ENCODE measurements at places on chromosomes 1 and 21.

DNA sequence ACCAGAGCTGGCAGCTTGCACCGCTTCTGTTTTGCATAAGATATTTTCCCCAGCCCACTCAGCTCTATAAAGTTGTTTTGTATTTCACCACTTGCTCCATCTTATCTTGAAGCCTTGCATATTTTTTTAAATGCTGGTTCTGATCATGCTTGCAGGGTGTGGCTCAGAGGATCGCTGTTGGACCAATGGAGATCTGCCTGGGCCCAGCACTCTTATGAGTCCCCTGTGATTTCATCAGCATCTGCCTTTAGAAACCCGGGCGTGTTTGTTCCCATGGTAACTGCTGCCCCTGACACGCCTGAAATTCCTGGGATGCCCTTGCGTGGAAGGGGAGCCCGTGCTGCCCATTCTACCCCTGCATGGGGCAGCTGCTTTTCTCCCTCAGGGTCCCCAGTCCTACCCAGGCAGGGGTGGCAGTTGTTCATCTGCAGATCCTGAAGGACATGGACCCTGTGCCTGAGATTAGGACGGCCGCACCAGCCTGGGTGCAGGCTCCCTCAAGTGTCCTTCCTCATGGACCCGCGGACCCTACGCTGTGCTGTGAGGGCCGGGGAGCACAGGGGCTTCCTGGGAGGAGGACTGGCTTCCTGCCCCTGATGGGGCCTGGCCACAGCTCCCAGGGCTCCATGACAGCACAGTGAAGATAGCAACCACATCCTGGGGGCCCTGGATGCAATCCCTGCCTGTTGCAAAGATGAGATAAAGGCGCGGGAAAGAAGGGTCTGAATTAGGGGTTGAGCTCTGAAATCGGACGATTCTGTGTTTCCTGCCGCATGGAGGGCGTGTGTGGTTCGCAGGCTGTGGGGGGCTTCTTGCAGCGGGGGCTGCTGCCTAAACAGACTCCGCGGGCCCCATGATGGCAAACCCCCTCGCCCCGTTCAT is 226.5 kb downstream of the SDCCAG8 start:
- no peak for DNase-seq

DNA sequence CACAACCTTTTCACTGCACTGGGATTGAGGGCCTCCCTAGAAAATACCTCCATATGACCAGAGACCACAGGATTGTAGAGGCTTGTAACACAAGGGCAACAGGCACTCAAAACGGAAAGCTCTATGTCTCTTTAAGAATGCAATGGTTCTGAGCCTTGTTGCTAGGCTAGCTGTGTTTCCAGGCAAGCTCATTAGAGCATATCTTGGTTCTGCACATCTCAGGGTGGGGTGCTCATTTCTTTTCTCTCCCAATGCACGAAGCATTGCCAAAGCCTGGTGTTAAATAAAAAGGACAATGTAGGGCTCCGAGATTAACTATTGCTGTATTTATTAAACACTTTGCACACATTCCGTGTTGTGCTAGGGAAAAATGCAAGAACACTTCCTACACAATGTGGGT is 315.9 kb downstream of the PRDM2 start:
- DNase-seq = no peak

- DNase-seq = no peak
These were observed 7.3 kb upstream of the FUCA1 start for GRCh38 chr1:23875382-23875781.

- no peak for DNase-seq
These were observed 90.1 kb downstream of the TNFSF18 start for GRCh38 chr1:172960454-172961208.

- no peak for DNase-seq
These were observed 37.8 kb upstream of the S1PR1 start for GRCh38 chr1:101198842-101199636.

GRCh38 chr1:201468844-201469644 is at the start of gene PHLDA3:
TSS of gene PHLDA3 (minus strand) at chr1:201469188. CDS start at chr1:201468786, 402 bp downstream.
- no peak for DNase-seq

- DNase-seq = no peak
These were observed 5.0 kb downstream of the ADARB1 start for GRCh38 chr21:45079351-45079750.

- DNase-seq = no peak
These were observed 564 bp downstream of the CTPS1 start for GRCh38 chr1:40980068-40980452.

DNA sequence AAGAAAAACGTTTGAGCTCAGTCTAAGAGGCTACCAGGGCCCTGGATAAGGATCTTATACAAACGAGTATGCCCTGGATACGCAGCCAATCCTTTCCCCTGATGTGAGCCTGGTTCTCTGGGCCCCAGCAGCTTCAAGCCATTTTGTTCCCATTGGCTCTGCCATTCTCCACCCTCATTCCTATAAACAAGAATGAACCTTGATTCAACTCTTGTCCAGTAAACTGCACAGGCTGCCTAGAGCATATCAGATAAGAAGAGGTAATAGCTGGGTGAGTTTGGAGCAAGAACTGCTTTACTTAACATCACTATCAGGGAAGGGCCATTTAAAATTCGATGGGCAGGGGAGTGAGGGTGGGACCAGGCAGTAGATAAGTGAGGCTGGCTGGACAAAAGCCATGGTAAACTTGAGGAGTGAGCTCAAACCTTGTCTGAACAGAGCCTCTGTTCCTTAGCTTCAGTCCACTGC is 11.3 kb downstream of the BTG2 start:
- no peak for DNase-seq

DNA sequence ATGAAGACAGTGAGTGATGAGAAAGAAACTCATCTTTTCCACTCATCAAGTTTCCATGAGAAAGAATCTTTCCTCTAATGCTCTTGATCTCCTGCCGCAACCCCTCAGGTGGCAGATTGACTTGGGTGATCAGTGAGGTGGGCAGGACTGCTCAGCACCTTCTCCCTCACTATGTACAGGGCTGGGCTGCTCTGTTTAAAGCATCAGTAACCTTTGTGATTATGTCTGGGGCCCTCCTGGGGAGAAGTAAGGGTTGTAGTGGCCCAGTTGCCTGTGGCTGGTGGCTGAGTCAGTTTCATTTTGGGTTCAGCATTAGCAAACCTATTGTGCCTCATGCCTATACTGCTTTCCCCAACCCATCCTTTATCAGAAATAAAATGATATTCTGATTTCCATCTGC is 366.0 kb downstream of the TTLL7 start:
- no peak for DNase-seq

DNA sequence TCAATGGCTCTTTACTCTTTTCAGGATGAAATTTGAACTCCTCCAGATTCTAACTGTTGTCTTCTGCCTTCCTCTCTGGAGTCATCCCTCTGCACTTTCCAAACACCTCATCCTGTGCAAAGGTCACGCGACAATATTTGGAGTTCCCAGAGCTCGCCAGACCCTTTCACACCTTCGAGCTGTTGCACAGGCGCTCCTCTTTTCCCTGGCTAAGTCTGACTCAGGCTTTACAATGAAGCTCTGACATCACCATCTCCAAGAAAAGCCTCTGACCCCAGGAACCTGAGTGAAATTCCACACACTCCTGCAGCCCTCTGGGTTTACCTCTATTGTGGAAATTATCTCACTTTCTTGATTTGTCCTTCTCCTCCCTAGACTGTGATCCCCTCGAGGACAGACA is 270.3 kb downstream of the RGS7 start:
- no peak for DNase-seq

DNA sequence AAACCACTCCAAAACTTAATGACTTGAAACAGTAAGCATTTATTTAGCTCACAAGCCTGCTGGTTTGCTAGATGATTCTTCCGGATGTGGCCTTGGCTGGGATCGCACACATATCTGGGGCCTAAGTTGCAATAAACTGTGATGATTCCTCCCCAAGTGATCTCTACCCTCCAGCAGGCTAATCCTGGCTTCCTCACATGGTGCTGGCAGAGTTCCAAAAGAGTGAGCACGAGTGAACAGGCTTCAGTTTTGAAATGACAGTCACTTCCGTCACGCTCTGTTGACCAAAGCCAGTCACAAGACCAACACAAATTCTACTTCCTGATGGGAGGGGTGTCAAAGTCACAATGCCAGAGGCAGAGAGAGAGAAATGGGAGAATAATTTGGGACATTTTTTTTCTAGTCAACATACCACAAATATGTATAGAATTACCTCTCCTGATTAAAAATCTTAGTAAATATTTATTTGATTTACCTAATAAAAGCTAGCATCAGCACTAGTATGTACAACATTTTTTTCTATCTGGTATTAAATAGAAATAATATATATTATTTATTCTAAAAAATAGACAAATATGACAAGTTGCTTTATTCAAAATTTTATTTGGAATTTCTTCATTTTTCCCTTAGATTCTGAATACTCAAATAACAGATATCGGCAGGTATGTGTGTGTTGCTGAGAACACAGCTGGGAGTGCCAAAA is 292.7 kb downstream of the TPR start:
- DNase-seq = no peak

DNA sequence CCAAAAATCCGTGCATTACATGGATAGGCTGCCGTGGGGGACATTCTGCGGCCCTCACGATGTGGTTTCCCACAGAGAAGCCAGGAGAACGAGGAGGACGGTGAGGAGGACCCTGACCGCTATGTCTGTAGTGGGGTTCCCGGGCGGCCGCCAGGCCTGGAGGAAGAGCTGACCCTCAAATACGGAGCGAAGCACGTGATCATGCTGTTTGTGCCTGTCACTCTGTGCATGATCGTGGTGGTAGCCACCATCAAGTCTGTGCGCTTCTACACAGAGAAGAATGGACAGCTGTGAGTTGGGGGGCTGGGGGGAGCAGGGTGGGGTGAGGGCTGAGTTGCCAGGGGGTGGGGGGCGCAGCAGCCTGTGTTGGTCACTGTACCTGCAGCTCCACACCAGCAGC is 13.2 kb downstream of the PSEN2 start:
- DNase-seq = no peak

GRCh38 chr1:1199141-1199960 is 7.0 kb downstream of the TNFRSF18 start:
- no peak for DNase-seq

DNA sequence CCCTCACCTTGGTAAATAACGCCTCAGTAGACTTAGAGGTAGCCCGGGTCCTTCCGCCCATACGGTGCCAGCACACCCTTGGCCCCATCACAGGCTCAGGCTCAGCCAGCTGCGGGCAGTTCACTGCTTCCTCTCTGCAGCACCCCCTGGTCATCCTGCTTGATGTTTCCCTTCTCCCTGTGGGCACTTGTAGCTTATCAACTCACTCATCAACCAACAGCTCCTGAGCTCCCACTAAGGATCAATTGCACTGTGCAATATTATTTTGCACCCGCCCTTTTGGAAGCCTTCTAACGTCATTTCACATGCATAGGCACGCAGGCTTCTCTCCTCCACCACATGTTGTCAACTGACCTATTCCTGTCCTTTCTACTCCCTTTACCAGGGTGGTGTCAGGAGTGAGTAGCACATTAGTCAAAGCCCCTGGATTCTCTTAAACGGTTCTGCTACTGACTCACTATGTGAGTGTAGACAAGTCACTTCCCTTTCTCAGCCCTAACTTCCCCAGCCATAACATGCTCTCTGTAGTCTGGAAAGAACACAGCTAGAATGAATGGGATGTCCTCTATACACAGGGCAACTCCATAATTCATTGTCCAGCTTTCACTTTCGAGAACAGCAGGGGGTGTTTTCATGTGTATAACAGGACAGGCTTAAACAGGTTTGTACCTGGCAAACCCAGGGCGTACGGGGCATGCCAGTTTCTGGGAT is 47.1 kb upstream of the IRF2BP2 start:
- no peak for DNase-seq

DNA sequence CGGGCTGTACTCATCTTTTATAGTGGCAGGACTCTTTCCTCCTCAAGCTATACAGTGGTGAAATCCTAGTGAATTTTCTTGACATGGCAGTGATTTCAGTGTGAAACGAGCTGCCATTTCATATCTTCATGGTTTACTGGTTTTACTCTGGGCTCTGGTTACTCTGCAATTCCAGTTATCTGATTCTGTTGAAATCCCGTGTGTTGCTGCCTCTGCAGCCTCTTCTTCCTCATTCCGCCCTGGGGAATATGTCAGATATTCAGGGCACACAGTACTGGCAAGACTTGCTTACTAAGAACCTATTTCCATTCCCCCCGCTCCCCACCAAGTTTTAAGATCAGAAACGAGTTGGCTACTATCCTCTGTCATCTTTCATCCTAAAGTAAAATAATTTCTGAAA is 7.9 kb upstream of the OR2B11 start:
- no peak for DNase-seq

DNA sequence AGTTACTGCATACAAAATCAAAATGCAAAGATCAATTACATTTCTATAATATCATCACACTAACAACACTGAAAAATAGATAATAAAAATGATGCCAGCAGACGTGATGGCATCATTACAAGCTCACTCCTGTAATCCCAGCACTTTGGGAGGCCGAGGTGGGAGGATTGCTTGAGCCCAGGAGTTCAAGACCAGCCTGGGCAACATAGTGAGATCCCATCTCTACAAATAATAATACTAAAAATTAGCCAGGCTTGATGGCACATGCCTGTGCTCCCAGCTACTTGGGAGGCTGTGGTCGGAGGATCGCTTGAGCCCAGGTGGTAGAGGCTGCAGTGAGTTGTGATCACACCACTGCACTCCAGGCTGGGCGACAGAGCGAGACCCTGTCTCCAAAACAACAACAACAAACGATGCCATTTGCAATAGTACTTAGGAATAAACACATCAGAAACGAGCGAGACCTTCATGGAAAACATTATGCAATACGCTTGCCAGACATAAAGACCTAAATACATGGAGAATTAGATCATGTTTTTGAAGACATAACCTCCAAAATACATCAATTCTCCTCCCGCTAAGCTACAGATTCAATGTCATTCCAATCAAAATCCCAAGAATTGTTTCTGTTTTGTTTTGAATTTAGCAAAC is 86.6 kb upstream of the ERRFI1 start:
- DNase-seq = no peak

- no peak for DNase-seq
These were observed 228.5 kb upstream of the JUN start for GRCh38 chr1:59012378-59012777.

DNA sequence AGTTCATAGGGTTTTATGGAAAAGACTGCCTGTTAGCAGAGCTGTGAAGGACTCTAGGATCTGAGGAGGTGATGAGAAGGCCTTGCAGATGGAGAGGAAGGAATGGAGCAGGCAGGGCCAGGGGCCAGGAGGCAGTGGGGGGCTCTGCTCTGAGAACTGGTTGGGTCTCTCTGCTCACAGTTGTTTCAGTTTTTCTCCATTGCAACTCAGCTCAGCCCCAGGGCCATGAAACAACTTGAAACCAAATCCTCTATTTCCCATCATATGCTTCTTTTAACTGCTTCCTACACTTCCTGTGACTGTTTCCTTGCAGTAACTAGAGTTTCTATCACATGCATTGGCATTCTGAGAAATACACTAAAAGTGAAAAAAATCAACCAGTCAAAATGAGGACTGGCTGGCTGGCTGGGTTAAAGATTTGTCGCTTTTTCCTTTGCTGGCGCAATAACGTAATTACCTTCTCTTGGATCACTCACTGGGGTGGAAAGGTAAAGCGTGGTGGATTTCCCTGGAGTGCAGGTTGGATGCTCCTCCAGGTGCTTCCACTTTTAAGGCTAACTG is 172.0 kb downstream of the CDC7 start:
- DNase-seq = no peak

DNA sequence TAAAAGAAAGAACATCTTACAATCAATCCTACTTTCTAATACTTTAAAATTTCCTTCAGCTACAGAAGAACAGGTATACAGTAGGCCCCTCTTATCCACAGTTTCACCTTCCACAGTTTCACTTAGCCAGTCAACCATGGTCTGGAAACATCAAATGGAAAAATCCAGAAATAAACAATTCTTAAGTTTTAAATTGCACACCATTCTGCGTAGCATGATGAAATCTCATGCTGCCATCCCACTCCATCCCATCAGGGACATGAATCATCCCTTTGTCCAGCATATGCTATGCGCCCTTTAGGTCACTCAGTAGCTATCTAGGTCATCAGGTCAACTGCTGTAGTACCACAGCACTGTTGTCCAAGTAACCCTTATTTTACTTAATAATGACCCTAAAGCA is 67.7 kb downstream of the HSF2BP start:
- no peak for DNase-seq
